ENCODE measurements at places on chromosomes 1 and 21. TPM values are rescaled to one million over a fixed set of nuclear protein-coding genes. Genes with fewer than 3 reads are reported as not detected.

Gene GGPS1
- total RNA-seq, result 29.5 TPM

Gene TCHHL1
- not detected for total RNA-seq

Gene C1orf56
- 3.5 TPM for total RNA-seq

Gene MYCL
- 2.1 TPM for total RNA-seq

Gene KRTAP19-3
- not detected for total RNA-seq

GRCh38 chr1:5827516-5827915 is 164.7 kb downstream of the NPHP4 start:
- H3K36me3 ChIP-seq, result no peaks in the 10 kb centered on the region
- no peak overlapping the region for H3K27ac ChIP-seq
- no peaks in the 10 kb centered on the region for H3K4me1 ChIP-seq
- H3K4me3 ChIP-seq, result no peak overlapping the region
- no peak for DNase-seq

DNA sequence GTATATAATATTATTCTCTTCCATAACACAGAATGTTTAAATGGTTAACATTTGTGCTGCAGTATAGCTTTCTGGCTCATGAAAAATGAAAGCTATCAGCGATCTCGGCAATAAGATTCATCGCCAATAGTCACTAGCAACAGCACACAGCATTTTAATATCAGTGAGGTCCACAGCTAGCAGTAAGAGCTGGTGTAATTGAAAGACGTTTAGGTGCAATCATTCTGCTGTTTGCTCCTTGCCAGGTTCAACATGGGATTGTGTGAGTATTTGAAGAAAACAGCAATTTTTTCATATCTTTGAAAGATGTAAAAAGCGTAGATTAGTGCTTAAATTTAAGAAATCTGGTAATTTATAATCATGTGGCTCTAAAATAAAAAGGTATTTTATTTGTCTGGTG is 20.1 kb downstream of the PRKACB start:
- DNase-seq, result no peak
- H3K4me1 ChIP-seq, result peaks cover 4% of the 10 kb centered on the region
- no peak overlapping the region for H3K27ac ChIP-seq
- H3K27me3 ChIP-seq, result no peaks in the 10 kb centered on the region
- no peaks in the 10 kb centered on the region for H3K36me3 ChIP-seq

GRCh38 chr1:107842241-107842640 is 122.7 kb downstream of the VAV3 start:
- no peak for DNase-seq
- H3K27ac ChIP-seq, result no peak overlapping the region
- no peak overlapping the region for H3K4me3 ChIP-seq
- no peaks in the 10 kb centered on the region for H3K36me3 ChIP-seq

DNA sequence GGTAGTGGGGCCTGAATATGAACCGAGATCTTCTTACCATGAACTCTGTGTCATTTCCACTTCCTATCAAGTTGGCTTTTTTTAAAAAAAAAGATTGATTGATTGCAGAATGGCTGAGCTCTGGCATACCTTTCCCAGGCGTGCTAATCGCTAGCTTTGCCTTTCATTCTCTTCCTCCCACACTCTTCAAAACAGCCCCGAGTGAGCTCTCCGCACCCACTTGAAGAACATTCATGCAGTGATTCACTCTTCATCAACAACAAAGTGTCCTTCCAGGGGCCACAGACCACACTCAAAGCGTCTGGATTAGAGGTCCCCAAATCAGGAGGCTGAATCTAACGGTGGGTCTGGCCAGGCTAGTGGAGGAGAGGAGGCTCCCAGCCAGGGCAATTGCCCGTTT is 96.3 kb upstream of the GALNT2 start:
- no peaks in the 10 kb centered on the region for H3K27me3 ChIP-seq
- no peaks in the 10 kb centered on the region for H3K36me3 ChIP-seq
- H3K4me3 ChIP-seq, result no peak overlapping the region
- no peak overlapping the region for H3K27ac ChIP-seq
- H3K4me1 ChIP-seq, result no peaks in the 10 kb centered on the region

DNA sequence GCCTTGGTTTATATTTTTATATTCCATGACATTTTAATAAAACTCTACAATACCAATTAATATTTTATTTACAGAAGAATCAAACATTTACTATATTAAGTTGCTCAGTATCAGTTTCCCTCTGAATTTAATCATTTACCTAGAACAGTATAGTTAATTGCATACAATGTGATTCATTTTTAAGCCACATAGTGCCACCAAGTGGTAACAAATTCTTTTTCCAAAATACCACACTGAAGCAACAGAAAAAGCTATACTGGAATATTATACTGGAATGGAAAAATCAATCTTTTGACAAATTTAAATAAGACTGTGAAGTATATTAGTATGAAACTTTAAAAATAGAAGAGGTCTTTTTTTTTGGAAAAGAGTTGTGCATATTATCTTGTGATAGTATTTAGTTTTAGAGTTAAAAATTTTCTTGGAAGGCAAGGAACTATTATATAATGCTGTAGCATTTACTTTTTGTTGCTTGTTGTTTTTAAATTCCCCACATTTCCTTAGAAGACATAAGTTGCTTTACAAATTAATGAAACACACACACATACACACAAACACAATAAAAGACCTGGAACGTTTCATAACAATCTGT is 57.3 kb downstream of the ZNF644 start:
- H3K4me1 ChIP-seq, result peaks cover 3% of the 10 kb centered on the region
- H3K27ac ChIP-seq, result no peak overlapping the region
- peak; percentile 45 for DNase-seq
- no peaks in the 10 kb centered on the region for H3K36me3 ChIP-seq
- H3K4me3 ChIP-seq, result no peak overlapping the region

DNA sequence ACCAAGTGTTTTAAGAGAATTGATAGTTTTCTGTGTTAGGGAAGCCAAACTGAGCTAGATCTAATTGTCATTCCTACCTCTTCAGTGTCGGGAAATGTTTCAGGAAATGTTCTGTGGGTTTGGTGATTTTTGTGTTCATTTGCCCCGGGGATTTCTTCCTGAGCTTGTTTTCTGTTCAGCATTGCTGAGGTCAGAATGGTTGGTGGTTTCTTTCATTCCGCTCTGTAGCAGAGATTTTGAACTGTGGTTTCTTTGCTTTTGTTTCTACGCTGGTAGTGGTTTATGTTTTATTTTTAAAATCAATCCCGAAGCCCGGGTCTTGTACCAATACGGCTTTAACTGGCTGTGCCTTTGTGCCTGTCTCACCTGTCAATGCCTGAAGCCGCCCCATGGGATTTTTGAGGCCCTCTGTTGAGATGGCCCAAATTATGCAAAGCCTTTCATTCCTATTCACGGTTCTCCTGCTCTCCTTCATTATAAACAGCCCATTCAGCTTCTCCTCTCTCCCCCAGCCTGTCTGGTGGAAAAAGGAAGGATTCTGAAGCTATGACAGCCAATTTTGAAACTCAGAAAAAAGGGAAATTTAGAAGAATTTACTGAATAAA is 417.2 kb upstream of the KAZN start:
- no peaks in the 10 kb centered on the region for H3K27me3 ChIP-seq
- no peak overlapping the region for H3K27ac ChIP-seq
- no peak for DNase-seq
- H3K4me1 ChIP-seq, result no peaks in the 10 kb centered on the region
- H3K36me3 ChIP-seq, result no peaks in the 10 kb centered on the region

GRCh38 chr1:45928486-45929205 is 125.2 kb downstream of the MAST2 start:
- peaks cover 9% of the 10 kb centered on the region for H3K4me1 ChIP-seq
- H3K27me3 ChIP-seq, result no peaks in the 10 kb centered on the region
- H3K4me3 ChIP-seq, result no peak overlapping the region
- no peak overlapping the region for H3K27ac ChIP-seq
- no peak for DNase-seq

DNA sequence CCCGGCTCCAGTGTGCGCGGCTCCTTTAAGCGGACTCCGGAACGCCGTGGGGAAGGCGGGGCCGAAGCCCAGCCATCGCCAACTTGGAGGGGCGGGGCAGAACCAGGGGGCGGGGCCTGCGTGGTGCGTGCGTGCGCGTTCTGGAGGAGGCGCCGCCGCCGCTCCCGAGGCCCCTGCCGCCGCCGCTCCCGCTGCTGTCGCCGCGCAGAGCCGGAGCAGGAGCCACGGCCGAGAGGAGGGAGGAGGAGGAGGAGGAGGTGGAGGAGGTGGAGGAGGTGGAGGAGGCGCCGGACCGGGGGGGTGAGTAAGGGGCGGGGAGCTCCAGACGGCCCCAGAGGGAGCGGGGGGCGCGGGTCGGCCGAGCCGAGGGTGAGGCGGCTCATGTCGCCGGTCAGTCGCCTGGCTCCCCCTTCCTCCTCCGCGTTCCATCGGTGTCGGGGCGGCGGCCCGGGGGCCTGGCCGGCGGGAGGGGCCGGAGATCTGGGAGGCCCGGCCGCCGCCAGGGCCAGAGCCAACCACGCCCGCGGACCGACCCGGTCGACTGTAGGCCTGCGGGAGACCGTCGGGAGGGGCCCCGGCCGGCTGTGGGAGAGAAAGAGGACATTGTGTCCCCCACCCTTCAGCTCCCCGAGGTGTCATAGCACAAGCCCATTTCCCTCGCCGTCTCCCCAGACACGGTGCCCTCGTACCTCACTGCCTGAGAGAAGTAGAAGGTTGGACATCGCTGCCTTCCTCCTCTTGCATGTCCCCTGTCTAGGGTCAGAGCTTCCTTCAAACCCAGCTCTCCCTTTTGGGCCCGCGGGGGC is at the start of gene RAP1A:
Gene RAP1A (plus strand): TSS at position 155 of the 806 bp plus-strand sequence. CDS start 71,572 bp downstream, outside the sequence.
- peak; percentile 93 for DNase-seq
- no peaks in the 10 kb centered on the region for H3K36me3 ChIP-seq
- H3K4me1 ChIP-seq, result peaks cover 12% of the 10 kb centered on the region
- H3K27me3 ChIP-seq, result no peaks in the 10 kb centered on the region

DNA sequence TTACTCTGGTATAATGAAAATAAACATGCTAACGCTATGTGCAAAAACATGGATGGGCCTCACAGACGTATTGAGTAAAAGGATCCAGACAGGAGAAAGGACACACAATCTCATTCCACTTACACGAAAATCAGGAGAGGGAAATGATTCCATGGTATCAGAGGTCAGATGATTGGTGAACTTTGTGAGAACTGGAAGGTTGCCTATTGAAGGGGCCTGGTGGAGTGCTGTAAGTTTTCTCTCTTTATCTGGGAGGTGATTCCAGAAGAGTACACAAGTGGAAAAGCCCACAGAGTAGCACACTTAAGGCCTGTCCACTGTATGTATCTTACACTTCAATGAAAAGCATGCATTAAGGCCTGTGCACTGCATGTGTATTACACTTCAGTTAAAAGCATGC is 9.6 kb downstream of the GSTM2 start:
- no peaks in the 10 kb centered on the region for H3K4me1 ChIP-seq
- no peak overlapping the region for H3K27ac ChIP-seq
- peak; percentile 0 for DNase-seq
- no peaks in the 10 kb centered on the region for H3K36me3 ChIP-seq
- H3K4me3 ChIP-seq, result no peak overlapping the region

- H3K27me3 ChIP-seq, result no peaks in the 10 kb centered on the region
- no peaks in the 10 kb centered on the region for H3K4me1 ChIP-seq
- H3K4me3 ChIP-seq, result no peak overlapping the region
- no peak overlapping the region for H3K27ac ChIP-seq
Measured at GRCh38 chr1:171257607-171258076, 9.3 kb downstream of the FMO1 start.

GRCh38 chr1:19370453-19371170 is 58.5 kb downstream of the SLC66A1 start:
- H3K36me3 ChIP-seq, result peaks cover 23% of the 10 kb centered on the region
- H3K27me3 ChIP-seq, result no peaks in the 10 kb centered on the region
- H3K4me3 ChIP-seq, result no peak overlapping the region

DNA sequence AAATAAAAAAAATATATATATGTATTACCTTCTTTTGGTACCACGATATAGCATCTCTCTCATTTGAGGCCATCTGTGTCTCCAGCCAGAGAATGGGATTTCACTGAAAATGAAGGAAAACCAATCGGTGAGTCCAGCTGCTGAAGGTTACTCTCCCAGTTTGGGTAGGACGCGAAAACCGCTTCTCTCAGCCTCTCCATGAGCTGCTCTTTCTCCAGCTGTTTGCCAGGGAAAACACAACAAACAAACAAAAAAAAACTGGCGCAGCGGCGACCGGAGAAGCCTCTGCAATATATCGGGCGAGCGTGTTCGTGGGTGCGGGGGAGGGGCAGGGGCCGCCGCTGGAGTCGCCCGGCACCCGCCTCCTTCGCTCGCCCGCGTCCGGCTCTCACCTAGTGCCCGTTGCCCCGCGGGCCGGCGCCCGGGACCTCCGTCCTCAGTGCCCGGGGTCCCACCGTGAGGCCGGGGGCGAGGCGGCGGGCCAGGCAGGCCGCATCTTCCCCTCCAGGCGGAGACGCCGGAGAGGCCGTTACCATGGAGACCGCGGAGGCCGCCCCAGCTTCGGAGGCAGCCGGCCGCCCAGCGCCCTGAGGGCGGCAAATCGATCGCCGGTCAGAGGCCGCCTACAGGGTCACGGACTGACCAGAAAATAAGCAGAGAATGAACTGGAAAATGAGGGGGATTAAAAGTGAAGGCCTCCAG is 504 bp downstream of the PHTF1 start:
- peaks cover 22% of the 10 kb centered on the region for H3K4me1 ChIP-seq
- no peaks in the 10 kb centered on the region for H3K36me3 ChIP-seq
- no peaks in the 10 kb centered on the region for H3K27me3 ChIP-seq
- H3K4me3 ChIP-seq, result peak overlapping the region; percentile 100

DNA sequence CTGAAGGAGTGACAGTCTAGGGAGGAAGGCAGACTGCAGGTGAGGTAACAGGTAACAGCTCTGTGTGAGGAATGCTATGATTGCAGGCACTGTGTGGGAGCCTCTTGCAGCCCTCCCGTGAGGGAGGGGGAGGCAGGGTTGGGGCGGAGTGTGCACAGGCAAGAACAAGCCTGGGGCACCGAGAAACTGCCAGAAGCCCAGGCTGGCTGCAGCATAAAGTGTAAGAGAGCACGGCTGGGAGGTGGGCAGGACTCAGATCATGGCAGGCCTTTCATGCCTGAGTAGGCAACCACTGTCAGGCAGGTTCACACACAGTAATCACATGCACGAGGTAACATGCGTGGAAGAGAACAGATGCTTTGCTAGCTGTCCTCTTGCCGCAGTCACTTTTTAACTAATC is 11.3 kb upstream of the RHEX start:
- H3K4me1 ChIP-seq, result no peaks in the 10 kb centered on the region
- no peaks in the 10 kb centered on the region for H3K36me3 ChIP-seq
- H3K4me3 ChIP-seq, result no peak overlapping the region
- peaks cover 4% of the 10 kb centered on the region for H3K27me3 ChIP-seq
- no peak for DNase-seq

DNA sequence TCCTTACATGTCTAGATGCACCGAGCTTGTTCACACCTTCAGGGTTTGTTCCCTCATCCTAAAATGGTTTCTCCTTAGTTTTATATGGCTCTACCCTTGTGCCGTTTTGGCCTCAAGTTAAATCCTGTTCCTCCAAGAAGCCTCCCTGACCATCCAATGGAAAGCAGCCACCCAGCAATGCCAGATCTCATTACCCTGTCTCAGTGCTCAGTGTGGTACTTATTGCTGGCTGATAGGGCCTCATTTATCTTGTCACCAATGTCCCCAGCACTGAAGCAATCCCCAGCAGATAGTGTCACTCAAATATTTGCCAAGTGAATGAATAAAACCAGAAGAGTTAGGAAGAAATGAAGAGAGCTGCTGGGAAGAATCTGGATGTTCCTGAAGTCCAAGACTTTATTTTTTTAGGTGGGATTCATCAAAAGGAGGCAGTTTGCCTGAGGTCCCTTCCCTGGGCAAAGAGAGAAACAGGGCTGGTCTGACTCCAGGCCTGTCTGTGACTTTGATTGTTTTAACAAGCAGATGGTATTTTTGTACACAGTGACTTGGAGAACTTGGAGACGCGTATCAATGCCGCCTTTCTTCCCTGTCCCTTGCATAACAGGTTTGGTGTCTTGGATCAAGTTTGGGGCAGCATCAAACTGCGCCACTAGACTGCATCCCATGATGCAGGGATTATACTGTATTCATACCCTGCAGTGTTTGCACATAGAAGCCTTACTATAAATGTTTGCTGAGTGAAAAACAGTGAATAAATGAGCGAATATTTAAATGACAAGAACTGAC is 221.2 kb downstream of the DISC1 start:
- H3K4me1 ChIP-seq, result peaks cover 7% of the 10 kb centered on the region
